Vagina (tissue), 2 donors: ENCODE measurements at places on chromosomes 1 and 21. TPM values are rescaled to one million over a fixed set of nuclear protein-coding genes. Genes with fewer than 3 reads are reported as not detected.

DNA sequence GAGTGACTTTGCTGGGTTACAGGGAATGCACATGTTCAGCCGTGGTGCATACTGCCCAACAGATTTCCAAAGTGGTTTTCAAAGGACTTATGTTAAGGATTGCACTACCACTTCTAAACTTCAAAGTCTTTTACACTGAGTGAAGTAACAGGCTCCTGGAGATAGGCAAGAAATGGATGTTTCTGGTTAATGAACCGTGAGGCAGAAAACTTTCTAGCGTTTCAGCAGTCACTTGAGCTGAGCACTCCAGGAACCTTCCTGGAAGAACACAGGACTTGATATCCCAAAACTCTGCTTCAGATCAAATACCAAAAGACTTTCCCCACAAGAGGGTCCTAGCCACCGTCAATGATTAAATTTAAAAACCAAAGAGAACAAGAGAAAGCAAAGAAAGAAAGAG, 74.3 kb upstream of the ATP1A1 start:
- no peak for DNase-seq
- H3K4me1 ChIP-seq: no peaks in the 10 kb centered on the region
- no peak overlapping the region for H3K4me3 ChIP-seq
- H3K27ac ChIP-seq: no peak overlapping the region

GRCh38 chr1:70717656-70718055, 306.6 kb downstream of the CTH start:
- no peaks in the 10 kb centered on the region for H3K36me3 ChIP-seq
- H3K27me3 ChIP-seq: no peaks in the 10 kb centered on the region

DNA sequence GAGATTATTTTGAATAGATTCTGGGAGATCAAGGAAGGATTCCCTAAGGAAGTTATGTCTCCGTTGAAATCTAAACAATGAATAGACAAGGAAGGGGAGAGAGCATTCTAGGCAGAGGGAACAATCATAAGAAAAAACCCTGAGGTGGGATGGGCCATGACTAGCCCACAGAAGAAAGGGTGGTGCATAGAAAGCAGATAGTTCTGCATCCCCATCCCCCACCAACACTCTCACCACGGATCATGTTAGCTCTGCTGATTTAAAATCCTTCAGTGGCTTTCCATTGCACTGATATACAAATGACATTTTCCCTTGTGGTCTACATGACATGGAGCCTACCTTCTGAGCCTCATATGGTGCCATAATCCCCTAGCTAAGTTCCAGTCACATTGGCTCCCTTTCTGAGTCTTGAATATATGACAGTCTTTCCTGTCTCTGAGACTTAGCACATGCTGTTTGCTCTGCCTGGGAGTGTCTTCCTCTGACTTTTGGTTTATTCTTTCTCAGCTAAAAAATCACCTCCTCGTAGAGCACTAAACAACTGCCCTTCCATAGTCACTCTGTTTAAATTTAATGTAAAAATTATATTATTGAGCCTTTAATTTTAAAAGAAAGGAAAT, 15.2 kb downstream of the SCMH1 start:
- H3K4me3 ChIP-seq: no peak overlapping the region
- H3K4me1 ChIP-seq: peaks cover 11% of the 10 kb centered on the region
- H3K27ac ChIP-seq: no peak overlapping the region
- no peaks in the 10 kb centered on the region for H3K36me3 ChIP-seq

The JAM2 gene
- total RNA-seq: 9.1 TPM

The SCMH1 gene
- total RNA-seq: 35.1 TPM

DNA sequence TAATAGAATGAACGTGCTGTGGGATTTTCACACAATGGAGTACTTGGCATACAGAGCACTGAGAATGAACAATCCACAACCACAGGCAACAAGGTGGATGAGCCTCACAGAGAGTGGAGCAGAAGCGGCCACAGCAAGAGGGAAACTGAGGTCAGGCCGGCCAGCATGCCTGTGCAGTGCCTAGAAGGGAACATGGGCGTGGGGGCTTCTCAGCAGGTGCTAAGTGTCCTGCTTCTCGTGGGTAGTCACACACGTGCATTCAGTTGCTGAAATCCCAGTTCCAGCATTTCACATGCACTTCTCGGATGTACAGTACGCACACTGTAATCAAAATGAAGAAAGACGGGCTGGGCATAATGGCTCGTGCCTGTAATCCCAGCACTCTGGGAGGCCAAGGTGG, 33.1 kb downstream of the WDR4 start:
- no peak overlapping the region for H3K4me3 ChIP-seq
- no peaks in the 10 kb centered on the region for H3K27me3 ChIP-seq
- no peaks in the 10 kb centered on the region for H3K4me1 ChIP-seq
- no peaks in the 10 kb centered on the region for H3K36me3 ChIP-seq
- no peak for DNase-seq

DNA sequence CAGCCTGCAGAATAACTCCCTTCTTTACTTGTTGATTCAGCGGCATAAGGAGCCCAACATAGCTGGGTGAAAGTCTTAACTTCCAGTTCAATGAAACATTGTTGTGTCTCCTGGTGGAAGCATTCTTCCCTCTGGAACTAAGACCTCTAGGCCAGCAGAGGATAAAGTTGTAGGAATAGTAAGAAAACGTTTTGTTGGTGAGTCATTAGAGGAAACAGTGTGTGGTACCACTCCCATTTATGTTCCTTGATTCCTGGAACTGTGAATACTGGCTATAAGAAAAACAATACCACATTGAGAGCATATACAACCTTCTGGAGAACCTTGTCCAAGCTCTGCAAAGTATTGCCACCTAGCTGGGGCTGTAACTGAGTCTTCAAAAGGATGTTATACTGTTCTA, 737.4 kb upstream of the ZP4 start:
- H3K27ac ChIP-seq: no peak overlapping the region
- no peaks in the 10 kb centered on the region for H3K27me3 ChIP-seq
- no peak for DNase-seq
- H3K4me1 ChIP-seq: no peaks in the 10 kb centered on the region
- no peaks in the 10 kb centered on the region for H3K36me3 ChIP-seq

- H3K4me3 ChIP-seq: peak overlapping the region; percentile 67
- H3K27ac ChIP-seq: peak overlapping the region; percentile 79
- H3K4me1 ChIP-seq: peaks cover 40% of the 10 kb centered on the region
Observed at GRCh38 chr1:112509005-112509659, 367 bp downstream of the WNT2B start.

DNA sequence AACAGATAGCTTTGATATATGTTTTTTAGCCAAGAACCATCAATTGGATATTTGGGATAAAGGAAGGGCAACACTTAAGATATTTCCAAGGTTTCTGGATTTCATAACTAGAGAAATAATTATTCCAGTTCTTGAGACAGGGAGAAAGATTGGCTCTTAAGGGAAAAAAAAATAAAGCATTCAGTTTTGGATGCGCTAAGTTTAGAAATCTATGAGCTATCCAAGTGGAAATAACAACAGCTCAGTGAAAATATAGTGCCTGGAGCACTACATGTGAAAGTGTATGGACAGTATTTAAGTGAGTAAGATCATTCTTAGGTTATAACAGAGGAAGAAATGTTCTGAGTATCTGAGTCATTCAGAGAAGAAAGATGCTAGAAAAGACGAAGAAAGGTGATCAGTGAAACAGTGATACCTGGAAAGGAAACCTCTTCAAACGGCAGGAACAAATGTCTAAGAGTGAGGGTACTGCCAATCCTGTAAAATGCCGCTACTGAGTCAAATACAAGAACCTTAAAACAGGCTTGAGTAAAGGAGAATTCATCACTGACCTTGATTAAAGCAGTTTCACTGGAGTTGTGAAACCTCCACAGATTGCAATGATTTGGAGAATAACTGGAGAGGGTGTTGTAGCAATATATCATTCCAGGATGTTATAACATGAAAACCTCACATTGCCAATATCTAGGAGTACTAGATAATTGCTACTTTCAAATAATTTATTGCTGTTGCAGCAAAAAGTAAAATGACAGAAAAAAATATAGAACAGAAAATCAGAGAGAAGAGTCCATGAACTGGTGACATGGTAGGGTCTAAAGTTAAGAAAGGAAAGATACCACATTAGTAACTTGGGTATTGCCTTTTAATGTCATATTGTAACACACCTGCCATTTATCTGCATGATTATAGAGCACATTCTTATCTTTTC, 482.1 kb upstream of the RGS18 start:
- no peaks in the 10 kb centered on the region for H3K4me1 ChIP-seq
- no peak for DNase-seq
- H3K27ac ChIP-seq: no peak overlapping the region
- H3K36me3 ChIP-seq: no peaks in the 10 kb centered on the region

DNA sequence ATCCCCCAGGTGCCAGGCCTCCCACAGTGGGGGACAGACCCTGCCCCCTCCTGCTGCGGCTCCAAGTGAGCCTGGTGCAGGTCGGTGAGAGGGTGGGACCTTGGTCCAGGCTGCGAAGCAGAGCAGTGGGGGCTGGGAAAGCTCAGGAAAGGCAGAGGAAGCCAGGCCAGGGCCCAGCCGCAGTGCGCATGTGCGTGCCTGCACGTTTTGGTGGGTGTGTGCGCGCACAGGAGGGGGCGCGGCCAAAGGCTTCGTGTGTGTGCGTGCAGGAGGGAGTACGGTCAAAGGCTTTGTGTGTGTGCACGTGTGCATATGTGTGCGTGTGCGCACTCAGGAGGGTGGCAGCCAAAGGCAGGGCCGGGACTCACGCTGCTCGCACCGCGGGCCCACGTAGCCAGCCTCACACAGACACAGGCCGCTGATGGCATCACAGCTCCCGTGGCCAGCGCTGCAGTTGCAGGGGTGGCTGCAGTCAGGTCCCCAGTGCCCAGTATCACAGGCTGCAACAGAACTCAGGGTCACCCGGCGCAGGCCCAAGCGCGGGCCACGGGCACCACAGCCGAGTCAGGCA, 45.9 kb downstream of the ARHGEF16 start:
- DNase-seq: no peak
- H3K4me1 ChIP-seq: peaks cover 16% of the 10 kb centered on the region
- H3K36me3 ChIP-seq: no peaks in the 10 kb centered on the region
- H3K27ac ChIP-seq: no peak overlapping the region

The MINDY1 gene
- total RNA-seq: 27.0 TPM

DNA sequence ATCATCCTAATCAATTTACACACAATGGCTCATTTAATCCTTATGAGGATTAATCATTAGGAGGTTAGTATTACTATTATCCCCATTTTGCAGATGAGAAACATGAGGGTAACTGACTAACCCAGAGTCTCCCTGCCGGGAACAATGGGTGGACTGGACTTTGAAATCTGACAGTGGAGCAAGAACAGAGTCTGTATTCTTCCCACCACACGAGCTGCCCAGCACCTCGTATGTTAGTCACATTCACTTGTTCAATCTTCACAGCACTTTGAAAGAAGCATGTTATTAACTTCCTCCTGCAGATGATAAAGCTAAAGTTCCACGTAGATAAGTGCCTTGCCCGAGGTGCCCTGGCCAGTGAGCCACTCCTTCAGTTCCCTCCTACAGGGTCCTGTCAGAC, 12.4 kb downstream of the C8B start:
- H3K27ac ChIP-seq: no peak overlapping the region
- H3K4me1 ChIP-seq: no peaks in the 10 kb centered on the region
- no peak overlapping the region for H3K4me3 ChIP-seq
- H3K27me3 ChIP-seq: no peaks in the 10 kb centered on the region

DNA sequence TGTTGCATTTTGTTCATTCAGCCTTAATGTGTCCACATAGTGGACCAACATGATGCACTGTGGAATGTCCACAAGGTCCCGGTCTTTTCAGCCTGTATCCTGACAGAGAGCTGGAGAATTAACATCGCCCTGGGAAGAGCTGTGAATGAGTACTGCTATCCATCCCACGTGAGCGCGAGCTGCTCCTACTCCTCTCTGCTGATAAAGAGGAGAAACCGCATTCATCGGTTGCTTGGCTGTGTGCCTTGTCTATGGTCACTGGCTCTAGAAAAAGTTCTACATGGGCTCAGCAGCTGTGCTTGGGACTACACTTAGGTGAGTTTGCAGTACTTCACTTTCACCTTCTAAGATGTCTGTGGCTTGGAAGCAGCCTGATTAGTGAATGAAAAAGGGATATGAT, 31.1 kb upstream of the IGSF5 start:
- H3K4me1 ChIP-seq: no peaks in the 10 kb centered on the region
- no peak for DNase-seq
- H3K36me3 ChIP-seq: no peaks in the 10 kb centered on the region
- no peaks in the 10 kb centered on the region for H3K27me3 ChIP-seq
- H3K27ac ChIP-seq: no peak overlapping the region

- H3K36me3 ChIP-seq: no peaks in the 10 kb centered on the region
- H3K4me1 ChIP-seq: peaks cover 4% of the 10 kb centered on the region
- no peak overlapping the region for H3K4me3 ChIP-seq
- no peaks in the 10 kb centered on the region for H3K27me3 ChIP-seq
Observed at GRCh38 chr1:182704677-182705076, 20.3 kb upstream of the RGS8 start.

- no peak overlapping the region for H3K27ac ChIP-seq
- no peak for DNase-seq
- no peak overlapping the region for H3K4me3 ChIP-seq
- H3K27me3 ChIP-seq: no peaks in the 10 kb centered on the region
- H3K36me3 ChIP-seq: no peaks in the 10 kb centered on the region
- H3K4me1 ChIP-seq: peaks cover 1% of the 10 kb centered on the region
Observed at GRCh38 chr1:185287451-185287850, 29.6 kb downstream of the IVNS1ABP start.

- H3K4me3 ChIP-seq: peak overlapping the region; percentile 91
- no peak for DNase-seq
- H3K27me3 ChIP-seq: no peaks in the 10 kb centered on the region
- peaks cover 77% of the 10 kb centered on the region for H3K4me1 ChIP-seq
Observed at GRCh38 chr1:109984190-109984455, 442 bp upstream of the AHCYL1 start.

The LPAR3 gene
- 18.7 TPM for total RNA-seq

- no peak overlapping the region for H3K27ac ChIP-seq
- H3K27me3 ChIP-seq: no peaks in the 10 kb centered on the region
- DNase-seq: no peak
- H3K36me3 ChIP-seq: no peaks in the 10 kb centered on the region
- no peak overlapping the region for H3K4me3 ChIP-seq
Observed at GRCh38 chr1:7693662-7694061, 77.4 kb upstream of the VAMP3 start.

DNA sequence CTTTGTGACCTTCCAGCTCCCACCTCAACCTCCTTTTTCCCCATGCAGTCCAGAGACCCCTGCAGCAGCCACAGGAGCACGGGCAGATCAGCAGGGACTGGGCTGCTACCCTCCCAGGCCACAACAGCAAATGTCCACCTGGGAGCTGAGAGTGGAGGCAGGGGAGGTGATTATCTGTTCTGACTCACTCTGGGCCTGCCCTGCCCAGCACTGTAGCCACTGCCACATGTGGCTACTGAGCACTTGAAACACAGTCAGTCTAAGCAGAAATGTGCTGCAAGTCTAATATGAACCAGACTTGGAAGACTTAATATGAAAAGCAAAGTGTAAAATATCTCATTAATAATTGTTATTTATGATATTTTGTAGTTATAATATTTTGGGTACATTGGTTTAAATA, 148.9 kb upstream of the VANGL1 start:
- no peaks in the 10 kb centered on the region for H3K4me1 ChIP-seq
- no peak overlapping the region for H3K27ac ChIP-seq
